ENCODE measurements at places on chromosomes 13 and 19. TPM values are rescaled to one million over a fixed set of nuclear protein-coding genes. Genes with fewer than 3 reads are reported as not detected.

DNA sequence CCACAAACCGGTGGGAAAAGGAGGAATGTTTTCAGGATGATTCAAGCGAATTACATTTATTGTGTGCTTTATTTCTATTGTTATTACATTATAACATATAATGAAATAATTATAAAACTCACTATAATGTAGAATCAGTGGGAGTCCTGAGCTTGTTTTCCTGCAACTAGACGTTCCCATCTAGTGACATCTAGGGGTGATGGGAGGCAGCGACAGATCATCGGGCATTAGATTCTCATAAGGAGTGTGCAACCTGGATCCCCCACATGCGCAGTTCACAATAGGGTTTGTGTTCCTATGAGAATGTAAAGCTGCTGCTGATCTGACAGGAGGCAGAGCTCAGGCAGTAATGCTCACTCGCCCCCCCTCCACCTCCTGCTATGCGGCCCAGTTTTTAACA, 54.5 kb downstream of the SPTBN4 start:
- no peak for DNase-seq

- DNase-seq, result peak; percentile 94
Observed at GRCh38 chr19:46713781-46714443, 3.0 kb downstream of the PRKD2 start.

DNA sequence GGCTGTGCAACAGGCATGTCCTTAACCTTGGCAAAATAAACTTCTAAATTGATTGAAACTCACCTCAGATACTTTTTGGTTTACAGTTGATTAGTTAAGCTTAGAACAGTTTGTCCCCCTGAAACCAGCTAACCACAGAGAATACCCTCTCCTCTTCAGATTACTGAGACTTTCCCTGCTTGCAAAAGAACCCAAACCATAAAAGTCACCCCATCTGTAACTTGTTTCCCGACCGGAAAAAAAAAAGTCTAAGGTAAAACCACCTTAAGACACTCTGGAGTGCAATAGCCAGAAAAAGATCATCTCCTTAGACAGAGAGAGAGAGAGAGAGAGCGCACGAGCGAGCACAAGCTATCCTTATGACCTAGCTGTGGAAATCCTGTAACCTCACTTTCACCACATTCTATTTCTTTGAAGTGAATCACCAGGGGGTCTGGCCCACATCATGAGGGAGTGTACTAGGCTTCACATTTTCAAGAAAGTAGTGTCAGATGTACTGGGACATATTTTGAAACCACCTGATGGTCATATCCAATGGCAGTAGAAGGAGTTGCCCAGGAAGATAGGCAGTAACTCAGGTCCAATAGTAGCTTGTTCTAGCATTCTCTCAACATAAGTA, 11.1 kb upstream of the GTF2F2 start:
- no peak for DNase-seq

- DNase-seq, result peak; percentile 94
Observed at GRCh38 chr19:48812094-48812929, 1.5 kb upstream of the BCAT2 start.

Gene KIR2DL1
- total RNA-seq, result not detected

- no peak for DNase-seq
Observed at GRCh38 chr13:95341441-95341840, 40.2 kb upstream of the ABCC4 start.

Gene NDFIP2
- 19.1 TPM for total RNA-seq

- DNase-seq, result no peak
Observed at GRCh38 chr19:31181535-31181934, 167.7 kb downstream of the TSHZ3 start.

- DNase-seq, result no peak
Observed at GRCh38 chr19:10517361-10517759, at the start of gene S1PR5. Gene S1PR5 (minus strand): TSS chr19:10517447. CDS start chr19:10515011, 2,436 bp downstream.

Gene ELAVL3
- total RNA-seq, result not detected

Gene TGFBR3L
- total RNA-seq, result not detected

Gene ZNF583
- 4.6 TPM for total RNA-seq

- no peak for DNase-seq
Observed at GRCh38 chr13:110607675-110608224, 7.6 kb upstream of the NAXD start.

Gene FFAR3
- total RNA-seq, result 1.4 TPM

Gene PSPN
- 0.87 TPM for total RNA-seq

Gene ALDH16A1
- 32.1 TPM for total RNA-seq

GRCh38 chr19:13850910-13851733, 25.8 kb upstream of the NANOS3 start:
- DNase-seq, result no peak

GRCh38 chr19:3537101-3537437, 1.9 kb upstream of the TEKTIP1 start:
- no peak for DNase-seq

Gene LILRA5
- 23.0 TPM for total RNA-seq

DNA sequence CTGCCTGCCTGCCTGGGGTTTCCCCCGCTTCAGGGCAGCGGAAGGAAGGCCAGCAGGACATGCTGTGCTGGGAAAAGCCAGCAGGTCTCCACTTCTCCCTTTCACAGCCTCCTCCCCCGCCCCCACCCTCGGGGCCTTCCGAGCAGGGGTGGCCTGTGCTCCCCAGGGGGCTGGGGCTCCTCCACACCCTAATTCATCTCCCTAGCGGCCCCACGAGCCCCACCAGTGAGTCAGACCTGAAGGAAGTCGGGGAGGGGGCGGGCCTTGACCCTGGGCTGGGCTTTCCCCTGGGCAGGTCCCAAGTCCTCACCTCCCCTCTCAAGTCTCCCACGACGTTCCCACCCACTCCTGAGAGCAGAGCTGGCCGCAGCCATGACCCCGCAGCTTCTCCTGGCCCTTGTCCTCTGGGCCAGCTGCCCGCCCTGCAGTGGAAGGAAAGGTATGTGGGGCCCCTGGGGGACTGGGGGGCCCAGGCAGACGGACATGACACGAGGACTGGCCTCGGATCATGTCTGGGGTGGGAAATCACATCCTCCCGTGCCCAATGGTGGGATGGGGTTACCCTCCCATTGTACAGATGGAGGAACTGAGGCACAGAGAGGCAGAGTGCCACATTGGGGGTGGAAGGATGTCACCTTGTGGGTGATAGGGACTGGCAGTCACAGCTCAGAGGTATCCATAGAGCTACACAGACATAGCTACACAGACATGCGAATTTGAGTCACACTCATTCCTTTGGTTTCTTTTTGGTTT, at the start of gene EBI3:
Gene EBI3, plus strand, starts transcription at position 345 of the 753 bp plus-strand sequence. Its CDS starts 28 bp downstream, at position 373.
- DNase-seq, result no peak

Gene CCDC169
- 0.48 TPM for total RNA-seq

DNA sequence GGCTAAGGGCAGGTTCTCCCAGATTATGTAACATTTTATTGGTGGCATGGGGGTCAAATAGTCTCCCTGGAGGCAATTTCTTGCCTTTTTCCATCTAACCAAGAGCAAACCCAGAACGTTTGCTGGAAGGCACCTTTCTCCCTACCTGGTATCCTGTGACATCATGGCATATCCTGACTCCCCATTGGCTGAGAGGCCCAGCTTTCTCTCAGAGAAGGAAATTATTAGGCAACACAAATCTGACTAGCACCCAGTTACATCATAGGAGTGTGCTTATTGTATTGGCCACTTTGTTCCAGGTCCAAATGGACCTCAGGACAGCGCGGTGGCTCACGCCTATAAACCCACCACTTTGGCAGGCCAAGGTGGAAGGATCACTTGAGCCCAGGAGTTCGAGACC, 13.0 kb downstream of the NTN5 start:
- no peak for DNase-seq

Gene ZNF577
- total RNA-seq, result 8.0 TPM

DNA sequence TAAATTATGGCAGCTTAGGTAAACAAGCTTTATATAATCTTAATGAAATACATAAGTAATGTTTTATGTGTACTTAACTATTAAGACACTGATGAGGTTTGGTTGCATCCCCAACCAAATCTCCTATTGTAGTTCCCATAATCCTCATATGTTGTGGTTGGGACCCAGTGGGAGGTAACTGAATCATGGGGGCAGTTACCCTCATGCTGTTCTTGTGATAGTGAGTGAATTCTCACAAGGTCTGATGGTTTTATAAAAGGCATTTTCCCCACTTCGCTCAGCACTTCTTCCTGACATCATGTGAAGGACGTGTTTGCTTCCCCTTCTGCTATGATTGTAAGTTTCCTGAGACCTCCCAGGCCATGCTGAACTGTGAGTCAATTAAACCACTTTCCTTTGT, 212.7 kb downstream of the DIAPH3 start:
- DNase-seq, result no peak

DNA sequence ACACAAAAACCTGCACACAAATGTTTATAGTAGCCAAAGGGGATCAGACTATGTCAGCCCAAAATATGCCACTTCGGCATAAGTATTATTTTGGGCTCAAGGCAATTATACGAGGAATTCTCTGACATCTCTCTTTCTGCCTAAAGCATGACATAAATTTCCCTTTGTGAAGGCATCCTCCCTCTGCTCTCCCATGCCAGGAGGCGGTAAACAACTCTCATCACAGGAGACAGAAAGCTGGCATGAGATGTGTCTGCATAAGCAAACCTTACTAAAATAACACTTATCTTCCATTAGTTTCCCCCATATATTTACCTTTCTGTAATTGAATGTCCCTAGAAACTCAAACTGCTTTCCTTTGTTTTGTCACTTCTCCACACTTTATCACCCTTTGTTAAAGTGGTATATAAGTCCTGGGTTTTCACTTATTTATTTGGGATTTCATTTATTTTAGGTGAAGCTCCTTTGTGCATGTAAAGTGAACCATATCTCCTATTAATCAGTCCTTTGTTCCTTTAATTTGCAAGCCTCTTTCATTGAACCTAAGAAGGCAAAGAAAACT, 68.3 kb downstream of the LACC1 start:
- DNase-seq, result no peak

DNA sequence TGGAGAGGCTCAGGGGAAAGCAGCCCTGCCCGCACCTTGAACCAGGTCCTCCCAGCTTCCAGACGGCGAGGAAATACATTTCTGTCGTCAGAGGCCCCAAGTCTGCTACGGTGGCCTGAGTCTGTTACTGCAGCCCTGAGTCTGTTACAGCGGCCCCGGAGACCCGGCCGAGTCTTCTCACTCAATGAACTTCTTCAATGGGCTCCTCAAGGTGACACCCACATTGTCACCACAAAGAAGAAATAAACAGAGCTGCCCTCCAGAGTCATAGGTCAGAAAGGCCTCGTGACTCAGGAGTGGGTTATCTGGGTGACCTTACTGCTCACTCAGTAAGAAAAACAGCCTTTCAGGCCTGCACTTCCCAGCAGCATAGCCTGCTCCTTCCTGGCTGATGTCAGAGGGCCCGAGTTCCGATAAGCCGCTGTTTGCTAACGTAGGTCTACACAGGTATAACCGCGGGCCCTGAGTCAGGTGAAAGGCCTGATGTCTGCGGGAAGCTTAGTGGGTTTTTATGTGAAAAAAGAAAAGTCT, 66.9 kb upstream of the TM9SF2 start:
- DNase-seq, result no peak

Gene C19orf47
- total RNA-seq, result 13.0 TPM
